Naive thymus-derived CD4-positive, alpha-beta T cell (primary cell): ENCODE measurements at places on chromosomes 11 and 22.

DNA sequence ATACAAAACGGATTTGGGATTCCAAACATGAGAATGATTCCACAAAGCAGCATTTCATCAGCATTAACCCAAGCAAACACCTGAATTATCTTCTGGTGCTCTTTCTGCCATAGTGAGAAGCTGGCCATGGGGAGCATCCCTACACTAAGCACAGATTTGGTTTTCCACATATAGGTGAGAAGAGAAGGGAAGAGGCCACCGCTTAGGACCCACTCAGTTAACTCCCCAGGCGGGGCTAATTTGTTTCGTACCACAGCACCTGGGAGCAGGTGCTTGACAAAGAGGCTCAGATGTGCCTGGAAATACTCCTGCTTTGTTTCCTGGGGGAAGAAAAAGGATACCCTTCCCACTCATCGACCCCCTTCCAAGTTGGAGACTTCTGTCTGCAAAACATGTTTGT is 64.2 kb downstream of the RAB30 start:
- no peak for DNase-seq

- peak; percentile 60 for DNase-seq
Observed at GRCh38 chr22:45284705-45285262, at the start of gene UPK3A. TSS of gene UPK3A (plus strand) at chr22:45284949. CDS start at chr22:45285014, 65 bp downstream.

DNA sequence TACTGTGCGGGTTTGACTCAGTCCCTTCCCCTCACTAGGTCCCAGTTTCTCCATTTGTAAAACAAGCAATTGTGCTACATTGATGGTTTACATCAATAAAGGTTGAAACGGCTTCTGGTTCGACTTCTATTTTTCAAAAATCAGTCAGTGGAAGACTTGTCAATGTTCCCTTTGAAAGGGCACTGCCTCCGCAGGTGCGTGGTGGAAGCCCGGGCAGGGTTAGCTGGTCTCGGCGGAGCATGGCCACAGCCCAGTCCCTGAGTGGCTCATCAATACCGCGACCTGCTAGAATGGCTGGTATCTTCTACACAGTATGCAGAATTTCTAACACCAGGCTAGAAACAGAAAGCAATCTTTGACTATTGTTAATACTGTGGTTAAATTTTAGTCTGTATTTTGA is 16.1 kb downstream of the MS4A10 start:
- DNase-seq = no peak

DNA sequence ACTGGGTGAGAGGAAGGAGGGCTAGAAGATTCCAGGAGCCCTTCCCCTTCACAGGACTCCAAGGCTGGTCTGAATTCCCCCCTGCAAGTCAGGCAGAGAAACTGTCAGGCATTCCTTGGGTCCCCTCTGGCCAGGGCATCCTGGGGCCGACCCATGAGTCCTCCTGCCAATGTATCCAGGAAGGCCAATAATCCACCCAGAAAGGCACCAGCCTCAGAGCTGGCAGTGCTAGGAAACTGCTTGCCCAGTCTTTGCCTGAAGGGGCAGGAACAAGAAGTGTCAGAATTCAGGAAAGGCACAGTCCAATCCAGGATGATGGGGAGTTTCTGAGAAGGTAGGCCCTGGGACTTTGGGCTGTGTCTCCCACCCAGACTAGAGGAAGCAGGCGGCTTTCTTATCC is 41.0 kb downstream of the BUD13 start:
- no peak for DNase-seq

- peak; percentile 69 for DNase-seq
Observed at GRCh38 chr11:126282736-126283591, at the start of gene TIRAP. TSS of gene TIRAP (plus strand) at chr11:126283093. CDS start at chr11:126290895, 7,802 bp downstream.

- DNase-seq = no peak
Observed at GRCh38 chr11:132184079-132184478, 813.7 kb downstream of the NTM start.

DNA sequence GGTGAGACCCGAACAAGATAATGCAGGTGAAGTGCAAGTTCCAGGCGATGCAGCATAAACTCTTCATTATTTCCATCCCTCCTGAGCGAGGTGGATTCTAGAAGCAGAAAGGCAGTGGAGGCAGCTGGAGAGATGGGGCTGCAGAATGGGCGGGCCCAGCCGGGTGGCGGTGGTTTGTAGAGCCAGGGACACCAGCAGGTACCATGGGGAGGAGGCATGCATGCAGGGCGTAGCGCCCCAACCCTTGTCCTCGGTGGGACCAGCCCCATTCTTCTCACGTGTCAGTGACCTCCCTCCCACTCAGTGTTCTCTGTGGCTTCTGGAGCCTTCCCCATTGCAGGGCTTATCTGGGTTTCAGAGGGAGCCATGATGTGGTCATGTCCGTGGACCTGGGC is 38.0 kb downstream of the MPPED1 start:
- DNase-seq = no peak

DNA sequence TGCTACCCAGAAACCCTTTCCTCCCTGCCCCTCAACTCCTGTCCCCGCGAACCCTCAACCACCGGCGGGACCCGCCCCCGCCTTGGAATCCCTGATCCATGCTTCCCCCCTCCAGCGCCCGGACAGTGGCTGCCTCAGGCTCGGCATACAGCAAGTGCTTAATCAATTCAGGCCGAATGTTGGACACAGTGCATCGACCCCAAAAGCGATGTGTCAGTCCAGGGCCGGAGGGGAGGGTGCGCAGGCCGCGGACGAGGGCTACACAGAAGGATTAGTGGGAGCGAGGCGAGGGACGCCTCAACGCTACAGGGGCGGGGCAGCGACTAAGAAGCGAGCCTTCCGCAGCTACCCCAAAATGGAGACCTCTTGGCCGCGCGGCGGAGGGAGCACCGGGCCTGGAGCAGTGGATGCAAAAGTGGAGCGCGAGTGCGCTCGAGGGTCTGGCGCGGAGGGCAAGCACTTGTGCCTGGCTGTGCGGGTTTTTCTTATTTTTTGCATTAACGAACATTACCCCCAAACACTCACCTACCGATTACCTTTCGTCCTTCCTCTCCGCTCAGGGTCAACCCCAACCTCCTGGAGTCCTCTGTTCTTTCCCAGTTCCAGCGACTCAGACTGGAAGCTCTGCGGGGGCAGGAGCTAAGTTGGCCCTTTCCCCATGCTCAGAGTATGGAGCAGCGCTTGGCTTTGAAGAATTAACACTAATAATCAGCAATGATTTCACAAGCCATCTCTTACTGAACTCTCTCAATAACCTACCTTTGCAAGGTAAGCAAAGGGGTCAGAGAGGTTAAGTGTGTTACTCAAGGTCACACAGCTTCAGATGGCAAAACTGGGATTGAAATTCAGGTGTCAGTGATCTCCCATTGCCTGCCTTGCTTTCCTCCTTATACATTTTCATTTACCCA is 30.0 kb upstream of the WNT11 start:
- no peak for DNase-seq

DNA sequence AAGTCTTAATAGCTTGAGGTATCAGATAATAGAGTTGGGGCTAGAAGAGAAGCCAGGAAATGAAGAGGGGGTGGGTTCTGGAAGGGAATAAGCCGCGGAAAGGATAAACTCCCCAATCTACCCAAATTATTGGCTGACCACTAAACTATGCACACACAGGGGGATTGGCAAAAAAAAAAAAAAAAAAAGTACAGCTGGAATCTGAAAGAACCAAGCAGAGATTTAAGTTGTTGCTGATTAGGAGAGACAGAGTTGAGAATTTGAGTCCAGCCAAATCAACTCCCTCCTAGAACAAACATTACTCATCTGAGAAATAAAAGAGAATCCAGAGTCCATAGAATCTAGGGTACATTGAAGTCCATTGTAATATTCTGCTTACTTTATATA is 134.9 kb downstream of the CCDC81 start:
- no peak for DNase-seq

GRCh38 chr11:66689661-66690590 is 12.2 kb upstream of the RBM4B start:
- DNase-seq = no peak

DNA sequence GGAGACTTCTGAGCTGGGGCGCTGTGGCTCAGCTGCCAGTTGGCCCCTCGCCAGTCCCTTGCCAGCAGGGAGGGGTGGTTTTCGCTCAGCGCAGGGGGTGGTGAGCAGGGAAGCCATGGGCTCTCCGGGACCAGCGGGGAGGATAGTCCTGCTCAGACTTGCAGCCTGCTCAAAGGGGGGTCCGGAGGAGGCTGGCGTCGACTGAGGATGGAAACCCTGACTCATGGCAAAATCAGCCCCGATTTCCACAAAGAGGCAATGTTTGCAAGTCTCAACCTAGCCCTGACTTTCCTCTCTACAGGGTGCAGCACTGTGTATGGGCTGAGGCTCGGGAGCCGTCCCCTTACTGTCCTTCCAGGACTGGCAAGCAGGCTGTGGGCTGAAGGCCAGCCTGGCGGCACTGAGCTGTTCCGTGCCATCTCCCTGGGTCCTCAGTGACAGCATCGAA is 35.1 kb downstream of the FBLN1 start:
- DNase-seq = no peak

- DNase-seq = no peak
Observed at GRCh38 chr11:42837994-42838393, 473.8 kb upstream of the API5 start.

- DNase-seq = no peak
Observed at GRCh38 chr22:36587289-36588154, 58.6 kb upstream of the EIF3D start.

DNA sequence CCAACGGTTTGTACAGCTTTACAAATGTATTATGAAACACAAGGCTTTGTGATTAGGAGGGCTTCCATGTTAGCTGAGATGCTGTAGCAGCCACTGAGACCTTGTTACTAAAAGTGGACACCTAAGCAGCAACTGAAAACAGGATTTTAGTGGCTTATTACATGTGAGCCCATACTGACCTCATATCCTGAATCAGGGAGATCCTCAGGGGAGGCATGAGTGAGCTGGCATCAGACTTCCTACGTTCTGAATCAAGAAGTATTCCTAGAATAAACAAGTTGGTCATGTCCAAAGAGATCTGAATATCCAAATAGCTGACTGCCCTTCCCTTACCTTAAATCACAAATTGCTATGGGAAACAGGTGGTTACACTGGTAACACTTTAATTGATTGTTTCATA is 59.1 kb upstream of the SCUBE2 start:
- DNase-seq = no peak

GRCh38 chr11:126394036-126394435 is 38.5 kb downstream of the ST3GAL4 start:
- DNase-seq = no peak

DNA sequence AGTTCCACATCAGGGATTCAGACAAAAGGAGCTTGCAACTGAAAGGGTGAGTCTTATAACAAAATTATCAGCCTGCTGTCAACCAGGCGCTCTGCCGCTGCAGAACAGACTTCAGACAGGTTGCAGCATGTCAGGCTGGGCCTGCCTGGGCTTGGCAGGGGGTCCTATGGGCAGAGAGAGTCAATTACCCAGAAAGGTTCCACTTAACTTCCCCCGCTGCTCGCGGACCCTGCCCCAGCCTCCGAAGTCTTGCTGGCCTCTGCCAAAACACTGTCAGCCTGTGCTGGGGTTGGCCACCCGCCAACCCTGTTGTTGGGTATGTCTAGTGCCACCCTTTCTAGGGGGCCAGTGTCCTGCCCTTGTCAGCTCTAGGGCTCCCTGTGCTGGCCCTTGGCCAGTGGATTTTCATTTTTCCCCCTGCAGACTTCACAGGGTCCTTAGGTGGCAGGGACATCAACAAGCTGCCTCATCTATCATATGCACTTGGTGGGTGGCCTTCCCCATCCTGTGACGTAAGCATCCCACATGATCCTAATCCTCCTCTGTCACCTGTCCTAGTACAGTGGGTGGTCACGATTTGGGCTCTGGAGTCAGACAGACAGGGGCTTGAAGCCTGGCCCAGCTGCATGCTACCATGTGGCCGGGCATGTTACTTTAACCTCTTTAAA is 166.5 kb upstream of the CADM1 start:
- no peak for DNase-seq
